Ecto neural progenitor cell (in vitro differentiated cells): ENCODE measurements at places on chromosomes 12 and 14.

GRCh38 chr14:40282196-40282595 lies 850.0 kb upstream of the FBXO33 start:
- DNase-seq: no peak

DNA sequence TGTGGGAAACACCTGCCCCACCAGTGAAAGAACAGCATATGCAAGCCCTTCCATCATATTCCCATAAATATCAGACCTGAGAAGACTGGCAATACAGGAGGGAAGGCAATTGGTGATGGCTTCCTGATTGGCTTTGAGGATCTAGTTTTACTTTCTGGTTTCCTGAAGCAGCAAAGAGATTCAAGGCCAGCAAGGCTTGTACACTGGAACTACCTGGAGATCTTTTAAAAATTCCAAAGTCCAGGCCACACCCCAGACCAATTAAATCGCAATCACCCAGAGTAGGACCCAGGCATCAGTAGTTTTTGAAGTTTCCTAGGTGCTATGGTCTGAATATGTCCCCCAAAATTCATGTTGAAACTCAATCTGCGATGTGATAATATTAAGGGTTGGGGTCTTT lies 2.9 kb upstream of the TEP1 start:
- DNase-seq: no peak

GRCh38 chr14:45251912-45252311 lies 1.1 kb downstream of the MIS18BP1 start:
- DNase-seq: no peak

DNA sequence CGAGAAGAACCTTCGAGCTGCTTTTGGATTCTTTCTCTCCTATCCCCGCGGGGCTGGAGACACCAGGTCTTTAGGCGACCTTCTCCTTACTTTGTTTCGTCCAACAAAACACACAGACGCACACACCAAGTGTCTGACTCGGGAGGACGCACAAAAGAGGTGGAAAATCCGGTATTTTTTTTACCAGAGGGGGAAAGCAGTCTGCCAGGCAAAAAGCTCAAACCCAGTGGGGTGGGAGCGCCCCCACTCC lies 2.1 kb downstream of the SIX4 start:
- no peak for DNase-seq

DNA sequence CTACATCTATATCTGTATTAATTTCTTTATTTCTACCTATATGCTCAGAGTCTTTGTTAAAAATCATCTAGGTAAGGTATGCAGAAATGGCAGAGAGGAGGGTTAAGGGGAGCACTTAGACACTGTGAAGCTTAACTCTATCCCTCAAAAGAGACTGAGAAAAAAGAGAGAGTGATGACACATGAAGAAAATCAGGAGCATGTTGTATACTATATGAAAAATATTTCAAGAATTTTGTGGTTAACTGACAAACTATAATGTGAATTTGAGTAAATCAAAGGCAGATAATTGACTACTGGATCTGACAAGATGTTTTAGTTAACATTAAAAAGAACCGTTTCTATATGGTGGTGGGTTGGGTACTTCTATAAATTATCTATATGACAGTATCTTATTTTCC lies 1814.2 kb upstream of the SEL1L start:
- DNase-seq: no peak

DNA sequence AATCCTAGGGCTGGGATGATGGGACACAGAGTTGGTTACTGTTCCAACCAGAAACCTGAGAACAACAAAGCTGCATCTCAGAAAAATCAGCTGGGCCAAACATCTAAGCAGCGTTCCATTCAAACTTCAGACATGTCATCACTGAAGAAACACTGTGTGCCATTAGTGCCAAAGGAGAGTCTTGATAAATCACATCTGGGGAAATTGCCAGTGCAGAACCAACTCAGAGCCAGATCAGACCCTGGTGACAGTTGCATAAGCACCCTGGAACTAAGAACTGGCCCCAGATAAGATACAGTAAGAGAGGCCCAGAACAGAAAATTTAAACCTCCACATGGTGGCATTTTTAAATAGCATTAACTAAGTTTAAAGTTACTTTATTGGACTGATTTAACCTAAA lies 482.8 kb downstream of the PRKD1 start:
- no peak for DNase-seq

GRCh38 chr14:44961151-44961553 lies 595 bp downstream of the KLHL28 start:
- DNase-seq: peak; percentile 60

GRCh38 chr12:106078358-106079010 lies 60.3 kb downstream of the NUAK1 start:
- DNase-seq: no peak

DNA sequence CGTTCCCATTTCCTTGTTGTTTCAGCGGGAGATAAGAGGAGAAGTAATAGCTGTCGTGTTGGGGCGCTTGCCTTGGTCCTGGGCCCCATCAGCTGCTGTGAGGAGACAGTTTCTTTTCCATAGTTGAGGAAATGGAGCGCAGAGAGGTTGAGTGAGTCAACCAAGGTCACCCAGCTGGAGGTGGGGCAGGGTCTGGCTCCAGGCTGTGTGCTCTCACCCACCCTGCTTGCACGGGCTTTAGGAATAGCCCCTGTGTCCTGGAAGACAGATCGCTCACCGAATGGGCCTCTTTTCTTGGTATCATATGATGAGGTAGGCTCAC lies 165.7 kb upstream of the RTL1 start:
- DNase-seq: no peak

GRCh38 chr14:88351966-88352691 lies 29.1 kb upstream of the KCNK10 start:
- no peak for DNase-seq

- no peak for DNase-seq
Measured at GRCh38 chr12:54984658-54985376, at the start of gene TESPA1. Gene TESPA1 (minus strand): TSS chr12:54984762. CDS start chr12:54974562, 10,200 bp downstream.

DNA sequence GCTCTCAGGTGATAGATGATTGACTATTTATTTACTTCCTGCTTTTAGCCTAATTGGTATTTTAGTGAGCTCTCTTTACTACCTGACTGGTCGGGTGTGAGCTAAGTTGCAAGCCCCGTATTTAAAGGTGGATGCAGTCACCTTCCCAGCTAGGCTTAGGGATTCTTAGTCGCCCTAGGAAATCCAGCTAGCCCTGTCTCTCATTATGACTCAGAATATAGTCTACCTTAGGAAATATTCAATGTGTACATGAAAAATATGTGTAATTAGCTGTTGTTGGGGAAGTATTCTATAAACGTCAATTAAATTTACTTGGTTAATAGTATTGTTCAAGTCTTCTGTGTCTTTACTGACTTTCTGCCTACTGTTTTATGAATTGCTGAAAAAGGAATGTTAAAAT lies 306.9 kb upstream of the DIO2 start:
- no peak for DNase-seq

GRCh38 chr12:64998371-64999147 lies 122.5 kb downstream of the WIF1 start:
- DNase-seq: no peak

DNA sequence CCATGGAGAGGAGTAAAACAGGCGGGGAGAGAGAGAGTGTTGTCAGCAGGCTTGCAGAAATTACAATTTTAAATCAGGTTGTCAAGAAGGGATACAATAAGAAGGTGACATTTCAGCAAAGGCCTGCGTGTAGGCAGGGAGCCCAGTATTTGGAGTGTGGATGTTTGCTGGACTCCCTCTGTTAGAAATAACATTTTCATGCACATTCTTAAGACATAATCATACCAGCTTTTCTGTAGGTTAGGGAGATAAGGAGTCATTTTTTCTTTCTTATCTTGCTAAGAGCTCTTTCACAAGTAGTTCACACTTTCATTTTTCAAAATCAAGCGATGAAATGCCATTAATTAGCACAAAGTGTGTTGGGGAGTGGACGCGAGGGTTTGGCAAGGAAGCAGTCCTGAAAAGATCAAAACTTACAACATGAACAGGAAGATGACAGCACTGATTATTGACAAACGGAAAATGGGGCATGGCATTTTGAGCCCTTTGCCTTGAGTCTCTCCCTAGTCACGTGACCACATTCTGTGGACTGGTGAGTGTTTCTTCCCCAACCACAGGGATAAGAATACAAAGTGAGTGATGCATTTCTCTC lies 160.2 kb downstream of the DAD1 start:
- no peak for DNase-seq

DNA sequence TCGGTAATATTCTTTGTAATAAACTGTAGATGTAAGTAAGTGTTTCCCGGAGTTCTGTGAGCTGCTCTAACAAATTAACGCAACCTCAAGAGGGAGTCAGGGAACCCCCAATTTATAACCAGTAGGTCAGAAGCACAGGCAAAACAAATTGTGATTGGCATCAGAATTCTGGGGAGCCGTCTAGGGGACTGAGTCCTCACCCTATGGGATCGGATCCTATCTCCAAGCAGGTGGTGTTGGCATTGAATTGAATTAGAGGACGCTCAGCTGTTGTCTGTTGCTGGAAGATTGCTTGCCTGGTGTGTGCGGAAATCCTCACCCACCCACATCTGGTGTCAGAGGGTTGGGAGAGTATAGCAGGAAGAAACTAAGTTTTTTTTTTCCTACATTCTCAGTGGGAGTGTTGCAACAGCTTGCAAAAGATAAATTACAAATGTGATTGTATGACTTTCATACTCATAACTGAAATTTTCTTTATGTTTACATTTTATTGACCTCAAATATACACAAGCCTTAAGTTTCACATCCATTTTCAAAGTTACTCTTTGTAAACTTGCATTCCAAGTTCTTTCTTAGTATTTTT lies 5.5 kb downstream of the TMEM52B start:
- DNase-seq: no peak

GRCh38 chr12:112172556-112173324 lies 47.4 kb downstream of the TRAFD1 start:
- DNase-seq: no peak

GRCh38 chr12:126389220-126389841 lies 1324.1 kb downstream of the AACS start:
- no peak for DNase-seq

GRCh38 chr12:25251769-25252168 lies 1.0 kb upstream of the KRAS start:
- no peak for DNase-seq

DNA sequence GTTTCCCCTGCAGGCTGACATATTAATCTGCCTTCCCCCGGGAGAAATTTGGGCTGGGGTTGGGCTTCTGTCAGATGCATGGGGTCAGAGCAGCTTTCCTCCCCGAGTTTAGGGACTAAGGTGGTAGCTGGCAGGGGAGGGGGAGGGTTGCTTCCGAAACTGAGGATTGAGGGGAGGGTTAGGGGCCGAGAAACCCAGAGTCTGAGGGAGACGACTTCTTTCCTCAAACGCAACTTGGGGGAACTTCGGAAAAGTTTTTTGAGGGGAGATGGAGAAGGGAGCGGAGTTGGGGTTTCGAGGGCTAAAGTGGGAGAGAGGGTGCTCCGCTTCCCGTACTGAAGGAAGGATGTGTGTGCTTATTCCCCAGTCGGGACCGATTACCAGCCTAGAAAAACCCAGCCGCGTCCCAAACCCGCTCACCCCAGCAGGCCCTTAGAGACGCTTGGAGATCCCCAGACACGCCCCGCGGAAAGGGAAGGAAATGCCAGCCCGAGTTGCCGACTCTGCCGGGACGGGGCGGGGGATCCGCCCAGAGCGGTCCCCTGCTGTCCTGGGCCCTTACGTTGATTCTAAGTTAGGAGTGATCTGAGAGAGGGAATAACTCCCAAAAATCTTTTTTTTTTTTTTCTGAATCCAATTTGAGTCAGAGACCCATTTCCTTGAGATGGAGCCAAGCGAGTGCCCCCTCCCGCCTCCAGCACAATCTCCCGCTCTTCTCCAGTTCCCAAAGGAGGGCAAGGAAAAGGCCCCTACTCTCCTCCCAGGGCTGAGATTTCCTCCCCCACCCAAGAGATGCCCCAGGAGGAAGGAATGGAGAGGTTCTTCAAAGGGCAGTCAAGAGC lies 61.9 kb downstream of the SMUG1 start:
- DNase-seq: no peak

- DNase-seq: no peak
Measured at GRCh38 chr12:110543252-110543959, 39.7 kb downstream of the PPTC7 start.

GRCh38 chr14:60805841-60806430 lies 71.4 kb downstream of the MNAT1 start:
- no peak for DNase-seq

- no peak for DNase-seq
Measured at GRCh38 chr14:90608929-90609341, 207.3 kb downstream of the TTC7B start.

DNA sequence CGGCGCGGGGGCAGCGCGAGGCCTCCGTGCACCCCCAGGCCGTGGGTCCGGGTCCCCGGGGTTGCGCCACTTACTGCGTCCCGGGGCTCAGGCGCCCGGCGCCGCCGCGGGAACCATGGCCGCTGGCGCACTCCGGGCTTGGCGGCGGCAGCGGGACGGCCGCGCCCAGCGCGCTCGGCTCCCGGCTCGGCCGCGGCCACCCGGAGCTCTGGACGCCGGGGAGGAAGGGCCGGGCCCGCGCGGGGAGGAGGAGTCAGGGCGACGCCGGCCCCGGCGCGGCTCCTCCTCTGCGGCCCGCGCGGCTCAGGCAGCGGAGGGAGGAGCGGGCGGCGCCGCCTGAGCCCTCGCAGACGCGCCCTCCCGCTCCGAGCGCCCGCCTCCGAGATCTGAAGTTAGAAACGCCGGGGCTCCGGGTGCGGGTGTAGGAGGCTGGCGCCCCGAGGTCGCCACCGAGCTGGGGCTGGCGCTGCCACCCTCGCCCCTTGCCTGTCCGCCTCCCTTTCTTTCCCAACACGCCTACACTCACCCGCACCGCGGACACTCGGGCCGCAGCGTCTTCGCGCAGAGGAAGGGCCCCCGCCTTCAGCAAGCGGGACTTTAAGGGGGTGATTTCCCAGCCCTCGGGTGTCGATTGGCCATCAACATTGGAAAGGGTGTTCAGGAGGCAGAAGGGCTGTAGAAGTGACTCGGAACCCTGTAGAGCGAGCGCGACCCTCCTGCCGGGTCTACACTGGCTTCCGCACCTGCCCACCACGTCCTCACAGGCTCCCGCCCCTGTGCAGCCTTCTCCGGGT lies at the start of gene NIN:
Gene NIN (minus strand): TSS at position 231 of the 794 bp plus-strand sequence. CDS start 9,106 bp downstream, outside the sequence.
- DNase-seq: peak; percentile 80

DNA sequence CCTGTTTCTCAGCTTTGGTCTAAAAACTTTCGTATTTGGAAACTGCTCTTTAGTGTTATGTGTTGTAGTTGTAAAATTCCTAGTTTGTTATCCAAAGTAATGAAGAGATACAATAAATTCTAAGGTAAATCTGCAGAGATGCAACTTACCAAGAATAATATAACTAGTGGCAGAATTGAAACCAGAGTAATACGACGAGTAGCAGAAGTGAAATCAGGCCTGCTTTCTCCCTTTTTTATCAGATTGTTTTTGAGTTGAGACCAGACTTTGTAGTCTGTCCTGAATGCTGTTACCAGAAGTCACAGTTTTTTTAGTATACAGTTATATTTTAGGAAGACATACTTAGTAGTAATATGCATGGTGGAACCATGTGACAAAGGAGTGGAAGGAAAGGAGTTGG lies 12.5 kb downstream of the PAPOLA start:
- DNase-seq: no peak
